ENCODE measurements at places on chromosomes 4 and X.
A peak's percentile ranks its signal among the peaks of the same experiment; 100 is the strongest.

DNA sequence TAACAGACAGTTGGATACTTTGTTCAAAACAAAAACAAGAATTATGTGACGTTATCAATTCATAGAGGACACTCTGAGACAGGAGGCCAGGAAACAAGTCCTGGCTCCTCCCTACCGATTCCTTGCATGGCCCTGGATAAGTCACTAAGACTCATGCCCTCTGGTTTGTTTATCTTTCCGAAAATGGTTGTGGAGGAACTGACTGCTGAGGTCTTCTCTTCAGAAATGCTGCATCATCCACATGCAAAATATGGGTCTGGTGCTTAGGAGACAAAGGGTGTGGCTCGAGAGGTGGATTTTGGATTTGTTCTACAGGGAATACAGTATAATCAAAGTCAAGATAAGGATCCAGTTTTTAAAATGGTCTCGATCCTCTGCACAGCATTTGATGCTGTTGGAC lies 130.9 kb downstream of the RELL1 start:
- DNase-seq: no peak

GRCh38 chr4:153067376-153067775 lies 131.3 kb downstream of the FHDC1 start:
- no peak for DNase-seq

GRCh38 chrX:104343428-104344129 lies 88.8 kb upstream of the ESX1 start:
- DNase-seq: no peak

DNA sequence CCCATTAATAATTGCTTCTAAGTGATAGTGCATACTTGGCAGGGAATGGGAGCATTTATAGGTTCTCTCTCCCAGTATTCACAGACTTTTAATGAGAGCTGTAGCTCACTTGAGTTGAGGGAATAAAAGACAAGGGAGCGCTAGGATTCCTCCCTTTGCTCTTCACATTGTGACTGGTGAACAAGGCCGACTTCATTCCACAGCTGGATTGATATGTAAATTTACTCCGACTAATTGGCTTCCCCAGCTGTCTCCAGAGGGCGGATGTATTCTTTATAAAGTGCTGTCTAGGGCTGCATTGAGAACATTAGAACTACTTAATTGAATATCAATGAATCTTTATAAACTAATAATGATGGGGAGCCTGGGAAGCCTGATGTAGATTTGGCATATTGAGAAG lies 63.4 kb downstream of the GPR50 start:
- no peak for DNase-seq

GRCh38 chrX:97895751-97896150 lies 1012.0 kb downstream of the RPA4 start:
- DNase-seq: no peak

DNA sequence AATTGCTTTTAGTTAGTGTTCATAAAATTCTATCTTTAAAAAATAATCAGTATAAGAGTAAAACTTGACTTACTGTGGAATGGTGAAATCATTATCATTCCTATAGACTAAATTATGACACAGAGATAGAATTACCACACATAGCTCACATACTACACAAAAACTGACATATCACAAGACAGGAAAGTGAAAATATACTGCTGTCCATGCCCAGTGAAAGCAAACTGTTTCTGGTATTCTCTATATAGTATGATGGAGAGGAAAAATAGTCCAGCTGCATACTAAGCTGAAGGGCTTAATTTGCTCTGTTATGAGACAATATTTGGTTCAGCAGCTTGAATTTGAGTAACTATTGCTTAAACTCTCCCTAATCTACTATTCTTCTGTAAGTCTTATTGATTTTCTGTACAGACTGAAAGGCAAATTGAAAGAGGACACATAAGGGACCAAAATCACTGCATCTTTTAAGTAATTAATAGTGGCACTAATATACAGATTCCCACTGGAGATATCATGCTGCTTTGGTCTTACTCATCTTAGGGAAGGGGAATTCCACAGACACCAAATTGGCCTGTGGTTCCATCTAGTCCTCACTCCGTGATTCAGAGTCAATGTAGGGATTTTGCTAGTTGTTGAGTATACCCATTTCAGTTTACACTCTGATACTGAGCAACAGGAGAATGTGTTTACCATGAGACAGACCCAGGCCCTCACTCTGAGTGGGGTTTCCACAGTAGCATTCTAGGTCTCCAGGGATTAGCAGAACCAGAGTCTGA lies 47.4 kb upstream of the AGA start:
- no peak for DNase-seq

GRCh38 chrX:73401591-73402266 lies 45.1 kb upstream of the CDX4 start:
- no peak for DNase-seq

- DNase-seq: no peak
Observed at GRCh38 chrX:133813971-133814370, 171.4 kb downstream of the GPC3 start.

- no peak for DNase-seq
Observed at GRCh38 chr4:151297170-151297569, 20.2 kb downstream of the PRSS48 start.

- peak; percentile 50 for DNase-seq
Observed at GRCh38 chrX:13903405-13903804, 86.5 kb upstream of the GPM6B start.

- no peak for DNase-seq
Observed at GRCh38 chr4:148795156-148795864, 353.1 kb upstream of the NR3C2 start.

DNA sequence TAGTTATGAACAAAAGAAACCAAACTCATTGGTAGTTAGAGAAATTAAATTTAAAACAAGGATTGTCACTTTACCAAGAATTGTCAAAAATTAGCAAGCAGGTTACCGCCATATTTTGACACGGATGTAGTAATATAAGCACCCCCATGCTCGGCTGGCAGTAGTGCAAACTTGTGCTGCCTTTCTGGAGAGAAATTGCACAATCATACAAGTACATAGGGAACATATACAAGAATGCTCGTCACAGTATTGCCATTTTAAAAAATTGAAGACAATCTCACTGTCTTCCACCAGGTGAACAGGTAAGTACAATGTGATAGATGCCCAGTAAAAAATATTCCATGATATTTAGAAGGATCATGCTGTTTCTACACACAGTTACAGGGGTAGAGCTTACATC lies 55.6 kb upstream of the SLC39A8 start:
- DNase-seq: no peak

DNA sequence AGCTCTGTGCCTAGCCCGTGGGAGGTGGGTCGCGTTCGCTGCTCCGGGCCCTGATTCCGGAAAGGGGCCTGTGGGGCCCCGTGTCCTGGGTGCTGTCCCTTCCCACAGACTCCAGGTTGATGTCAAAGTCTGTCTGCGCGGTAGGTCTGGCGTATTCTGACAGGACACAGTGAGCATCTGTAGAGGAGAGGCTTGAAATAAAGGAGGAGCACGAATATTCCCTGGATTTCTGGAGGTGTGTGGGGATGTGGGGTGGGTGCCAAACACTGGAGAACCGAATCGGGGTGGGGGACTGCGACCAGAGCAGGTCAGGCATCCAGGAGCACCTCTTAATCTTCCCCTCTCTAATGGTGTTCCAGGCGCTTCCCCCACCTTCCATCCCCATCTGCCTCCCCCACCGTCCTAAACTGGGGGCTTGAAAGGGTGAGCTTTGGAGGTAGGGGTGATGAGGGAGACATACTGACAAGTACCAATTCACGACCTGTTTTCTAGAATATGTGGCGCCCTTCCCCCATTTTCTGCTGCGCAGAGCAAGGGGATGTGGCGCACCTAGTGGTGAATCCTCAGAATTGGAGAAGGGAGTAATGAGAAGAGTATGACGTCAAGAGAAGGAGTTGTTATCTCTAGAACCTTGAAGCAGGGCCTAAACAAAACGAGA lies 877 bp downstream of the GPRASP1 start:
- no peak for DNase-seq

- no peak for DNase-seq
Observed at GRCh38 chr4:16785793-16786527, 112.5 kb downstream of the LDB2 start.

DNA sequence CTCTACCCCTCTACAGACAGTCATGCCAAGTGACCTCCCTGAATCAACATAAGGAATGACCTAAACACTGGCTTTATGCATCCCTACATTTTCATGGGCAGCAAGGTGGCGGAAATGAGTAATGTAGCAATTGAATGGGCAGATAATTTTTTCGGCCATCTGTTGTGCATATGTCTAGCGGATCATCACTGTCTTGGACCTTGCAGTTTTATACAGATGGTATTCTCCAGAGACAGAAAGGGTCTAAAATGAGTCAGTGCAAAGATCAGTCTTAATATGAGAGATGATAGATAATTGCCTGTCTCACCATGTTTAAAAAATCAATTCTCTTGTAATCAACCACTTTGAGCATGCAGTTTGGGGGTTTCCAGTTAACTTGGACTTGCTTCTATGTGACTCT lies 177.3 kb upstream of the DKK2 start:
- DNase-seq: no peak

DNA sequence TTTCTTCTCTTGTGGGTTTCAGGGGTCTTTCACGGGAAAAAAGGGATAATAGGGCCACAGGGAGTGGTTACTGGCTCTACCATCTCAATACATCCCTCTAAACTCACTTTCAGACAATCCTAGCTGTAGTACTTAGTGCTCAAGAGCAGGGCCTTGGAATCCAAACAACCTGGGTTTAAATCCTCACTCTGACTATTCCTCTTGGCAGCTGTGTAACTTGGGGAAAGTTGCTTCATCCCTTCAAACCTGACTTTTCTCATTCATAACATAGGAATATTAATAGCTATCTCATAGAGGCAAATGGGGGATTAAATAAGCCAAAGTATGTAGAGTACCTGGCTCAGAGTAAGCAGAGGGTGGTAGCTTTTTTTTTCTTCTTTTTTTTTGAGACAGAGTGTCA lies 32.4 kb downstream of the CCNG2 start:
- DNase-seq: no peak

DNA sequence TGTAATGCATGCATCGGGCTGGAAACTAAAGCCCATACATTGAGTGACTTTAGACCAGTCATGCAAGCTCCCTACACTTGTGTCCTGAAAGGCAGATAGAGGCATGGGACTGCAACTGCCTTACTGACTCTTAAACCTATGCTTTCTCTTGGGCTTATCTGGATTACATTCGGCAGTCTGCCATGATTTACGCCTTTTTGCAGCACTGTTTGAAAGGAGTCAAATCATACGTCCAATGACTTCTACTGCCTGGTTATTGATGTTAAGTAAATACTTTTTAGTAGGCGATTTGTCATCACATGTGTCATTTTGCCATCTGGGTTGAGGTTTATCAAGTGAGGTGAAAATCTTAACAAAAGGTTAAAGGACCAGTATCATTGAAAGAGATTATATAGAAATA lies 31.5 kb downstream of the SORBS2 start:
- no peak for DNase-seq

DNA sequence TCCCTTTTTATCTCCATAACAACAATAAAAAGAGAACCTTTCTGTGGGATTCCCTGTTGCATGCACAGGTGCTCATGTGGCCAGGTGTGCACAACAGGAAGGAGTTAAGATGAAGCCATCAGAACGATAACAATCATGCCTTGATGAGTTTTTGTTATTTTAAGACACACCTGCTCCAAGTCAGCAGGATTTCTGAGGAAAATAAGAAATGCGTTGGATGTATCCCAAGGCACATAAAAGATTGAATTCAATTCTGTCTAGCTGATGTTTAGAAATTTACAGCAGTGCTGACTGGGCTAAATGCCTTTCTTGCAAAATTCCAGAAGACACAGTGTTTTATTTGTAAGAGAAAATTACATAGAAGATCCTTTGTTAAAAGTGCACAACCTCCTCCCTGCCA lies 1678.2 kb downstream of the ARAP2 start:
- DNase-seq: no peak

GRCh38 chrX:74523224-74523623 lies 91.2 kb downstream of the RLIM start:
- DNase-seq: no peak

GRCh38 chr4:48275247-48275646 lies 5.6 kb upstream of the TEC start:
- DNase-seq: no peak

DNA sequence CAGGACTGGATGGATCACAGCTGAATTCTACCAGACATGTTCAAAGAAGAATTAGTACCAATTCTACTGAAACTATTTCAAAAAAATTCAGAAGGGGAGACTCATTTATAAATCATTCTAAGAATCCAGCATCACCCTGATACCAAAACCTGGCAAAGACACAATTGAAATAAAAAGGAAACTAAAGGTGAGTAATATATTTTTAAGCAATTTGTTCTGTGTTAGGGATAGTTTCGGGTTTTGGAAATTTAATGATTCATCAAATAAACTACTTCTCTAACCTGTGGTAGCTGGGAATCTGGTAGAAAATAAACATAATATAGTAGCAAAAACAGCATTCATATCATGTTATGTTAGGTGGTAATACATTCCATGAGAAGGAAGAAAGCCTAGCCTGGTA lies 662.2 kb upstream of the BOD1L1 start:
- no peak for DNase-seq

- DNase-seq: no peak
Observed at GRCh38 chr4:180292339-180292738, 1950.9 kb upstream of the TENM3 start.

- DNase-seq: no peak
Observed at GRCh38 chr4:17722356-17722700, 59.1 kb downstream of the FAM184B start.

DNA sequence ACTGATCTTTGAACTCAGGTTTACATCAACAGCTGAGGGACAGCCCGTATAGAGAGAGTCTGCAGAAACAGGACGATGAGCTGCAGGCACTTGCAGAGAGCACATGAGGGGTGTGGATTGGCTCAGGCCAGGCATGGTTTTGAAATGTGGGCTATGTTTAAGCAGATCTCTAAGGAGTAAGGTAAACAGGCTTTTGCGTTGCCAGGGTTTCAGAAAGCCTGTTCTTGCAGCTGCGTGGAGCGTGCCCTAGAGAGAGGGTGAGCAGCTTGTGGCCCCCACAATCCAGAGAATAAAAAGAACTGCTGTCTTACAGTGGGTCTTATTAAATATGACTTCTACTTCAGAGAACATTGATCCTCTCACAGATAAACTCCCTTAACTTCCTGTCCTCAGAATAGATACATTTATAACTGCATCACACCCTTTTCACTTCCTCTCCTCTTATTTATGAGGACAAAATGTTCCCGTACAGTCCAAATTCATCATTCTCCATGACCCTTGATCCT lies 64.1 kb downstream of the TMA16 start:
- DNase-seq: no peak

DNA sequence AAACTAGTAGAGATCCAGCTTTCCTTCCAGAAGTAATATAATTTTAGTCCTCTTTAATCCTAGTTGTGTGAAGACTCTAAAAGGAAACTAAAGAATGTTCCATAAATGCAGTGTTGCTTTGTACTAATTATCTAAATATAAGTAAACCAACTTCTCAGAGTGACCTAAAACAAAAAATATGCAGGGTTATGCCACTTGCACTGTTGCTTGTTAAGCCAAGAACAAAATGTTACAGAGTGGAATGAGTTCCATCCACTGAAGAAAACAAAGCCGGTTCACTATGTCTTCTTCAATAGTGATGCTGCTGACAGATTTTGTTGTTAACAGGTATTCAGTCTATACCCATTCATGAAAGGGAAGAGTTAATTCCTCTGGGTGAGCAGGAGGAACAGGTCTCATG lies 252.0 kb upstream of the DIAPH2 start:
- DNase-seq: no peak

GRCh38 chrX:75648803-75649588 lies 126.2 kb upstream of the ZDHHC15 start:
- DNase-seq: no peak
